ENCODE measurements at places on chromosomes 7 and 10. TPM values are rescaled to one million over a fixed set of nuclear protein-coding genes. Genes with fewer than 3 reads are reported as not detected.

Gene GSTO2
- 18.3 TPM for total RNA-seq

Gene LDB1
- total RNA-seq: 92.2 TPM

Gene WDR86
- total RNA-seq: 0.38 TPM

Gene FAM25C
- not detected for total RNA-seq

Gene BHLHA15
- not detected for total RNA-seq

Gene MCU
- 89.0 TPM for total RNA-seq

Gene CPA1
- total RNA-seq: not detected

Gene HOXA1
- total RNA-seq: 1.5 TPM

Gene PARP12
- total RNA-seq: 61.8 TPM

Gene HGF
- 4.6 TPM for total RNA-seq

Gene TRPV5
- not detected for total RNA-seq

Gene COL28A1
- total RNA-seq: 19.0 TPM

Gene GNGT1
- not detected for total RNA-seq
